GM23338 (cell line): ENCODE measurements at places on chromosomes 13 and 19. TPM values are rescaled to one million over a fixed set of nuclear protein-coding genes. Genes with fewer than 3 reads are reported as not detected.

DNA sequence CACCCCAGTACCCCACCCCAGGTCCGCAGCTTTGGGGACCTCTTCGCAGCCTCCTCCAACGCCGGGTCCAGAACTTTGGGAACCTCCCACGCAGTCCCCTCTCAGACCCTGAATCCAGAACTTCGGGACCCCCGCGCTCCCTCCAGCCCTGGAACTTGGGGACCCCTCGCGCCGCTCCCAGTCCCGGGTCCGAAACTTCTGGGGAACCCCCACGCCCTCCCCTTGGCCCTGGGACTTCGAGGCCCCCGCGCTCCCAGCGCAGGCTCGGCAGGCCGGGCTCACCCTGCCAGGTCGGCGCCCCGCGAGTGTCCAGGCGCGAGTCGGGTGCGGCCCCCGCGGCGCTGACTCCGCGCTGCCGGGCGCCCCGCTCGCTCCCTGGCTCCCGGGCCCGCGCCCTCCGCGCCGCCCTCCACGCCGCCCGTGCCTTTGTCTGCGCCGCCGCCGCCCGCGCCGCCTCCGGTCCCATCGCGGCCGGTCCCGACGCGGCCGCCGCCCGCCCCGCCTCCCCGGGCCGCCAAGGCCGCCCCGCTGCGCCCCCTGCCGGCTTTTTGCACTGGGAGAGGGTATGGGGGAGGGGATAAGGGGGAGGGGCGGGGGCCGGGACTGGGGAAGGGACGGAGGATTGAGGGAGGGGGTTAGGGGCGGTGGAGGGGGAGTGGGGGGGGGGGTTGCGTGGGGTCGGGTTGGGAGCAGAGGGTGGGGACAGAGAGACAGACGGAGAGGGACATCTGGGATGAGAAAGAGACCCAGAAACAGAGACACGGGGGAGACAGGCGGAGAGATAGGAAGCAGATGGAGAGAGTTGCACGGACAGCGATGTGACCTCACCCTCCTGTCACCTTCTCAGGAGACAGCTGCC, at the start of gene HOMER3:
TSS of gene HOMER3 (minus strand) at position 449 of the 859 bp plus-strand sequence. CDS start 2,235 bp downstream, outside the sequence.
- H3K4me1 ChIP-seq, result peaks cover 9% of the 10 kb centered on the region
- no peaks in the 10 kb centered on the region for H3K36me3 ChIP-seq
- peaks cover 5% of the 10 kb centered on the region; the same call in 1 of the 2 replicates for H3K27me3 ChIP-seq
- peak; percentile 80 for DNase-seq
- no peak within 1 kb of the TSS for H3K27ac ChIP-seq

Gene ZNF329
- total RNA-seq, result 15.2 and 16.9 TPM in 2 replicates

GRCh38 chr13:51839711-51840540, 5.1 kb downstream of the TMEM272 start:
- no peaks in the 10 kb centered on the region for H3K27me3 ChIP-seq
- H3K27ac ChIP-seq, result no peak overlapping the region
- no peak for DNase-seq
- H3K4me3 ChIP-seq, result no peak overlapping the region
- H3K36me3 ChIP-seq, result no peaks in the 10 kb centered on the region

DNA sequence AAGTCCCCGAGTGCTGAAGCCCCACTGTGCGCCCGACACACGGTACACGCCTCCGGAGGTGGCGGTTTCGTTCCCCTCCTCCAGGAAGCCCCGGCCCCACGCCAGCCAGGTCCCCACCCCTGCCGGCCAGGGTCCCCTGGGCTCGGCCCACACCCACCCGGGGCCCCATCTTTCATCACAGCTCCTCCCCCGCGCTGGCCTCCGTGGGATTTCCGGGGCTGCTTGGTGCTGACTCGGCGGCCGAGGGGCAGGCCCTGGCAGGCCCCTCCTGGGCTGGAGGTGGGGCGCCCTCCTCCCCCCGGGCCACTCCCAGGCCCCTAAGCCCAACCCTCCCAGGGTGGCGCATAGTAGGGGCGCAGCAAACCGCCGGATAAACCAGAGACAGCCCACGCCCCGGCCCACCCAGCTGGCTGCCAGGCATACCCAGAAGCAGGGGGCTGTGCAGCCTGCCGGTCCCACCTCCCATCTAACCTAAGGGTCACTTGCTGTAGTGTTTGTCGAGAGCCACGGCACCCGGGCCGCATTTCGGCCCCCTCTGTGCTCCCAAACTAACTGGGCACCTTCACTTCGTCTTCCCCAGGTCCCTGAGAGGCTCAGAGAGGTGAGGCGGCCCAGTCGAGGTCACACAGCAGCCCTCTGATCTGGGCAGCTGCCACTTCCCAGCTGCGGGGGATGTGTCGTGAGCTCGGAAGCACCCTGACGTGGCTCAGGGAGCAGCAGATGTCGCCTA, 6.6 kb downstream of the ZBTB7A start:
- no peak overlapping the region for H3K4me3 ChIP-seq
- no peak overlapping the region for H3K27ac ChIP-seq
- peaks cover 19% of the 10 kb centered on the region for H3K4me1 ChIP-seq
- H3K36me3 ChIP-seq, result no peaks in the 10 kb centered on the region
- DNase-seq, result peak; percentile 33

GRCh38 chr13:23622985-23623384, 52.8 kb downstream of the TNFRSF19 start:
- H3K27me3 ChIP-seq, result no peaks in the 10 kb centered on the region
- no peak for DNase-seq
- no peak overlapping the region for H3K4me3 ChIP-seq
- no peak overlapping the region for H3K27ac ChIP-seq

Gene ZNF492
- total RNA-seq, result 0.21 and 0.39 TPM in 2 replicates

DNA sequence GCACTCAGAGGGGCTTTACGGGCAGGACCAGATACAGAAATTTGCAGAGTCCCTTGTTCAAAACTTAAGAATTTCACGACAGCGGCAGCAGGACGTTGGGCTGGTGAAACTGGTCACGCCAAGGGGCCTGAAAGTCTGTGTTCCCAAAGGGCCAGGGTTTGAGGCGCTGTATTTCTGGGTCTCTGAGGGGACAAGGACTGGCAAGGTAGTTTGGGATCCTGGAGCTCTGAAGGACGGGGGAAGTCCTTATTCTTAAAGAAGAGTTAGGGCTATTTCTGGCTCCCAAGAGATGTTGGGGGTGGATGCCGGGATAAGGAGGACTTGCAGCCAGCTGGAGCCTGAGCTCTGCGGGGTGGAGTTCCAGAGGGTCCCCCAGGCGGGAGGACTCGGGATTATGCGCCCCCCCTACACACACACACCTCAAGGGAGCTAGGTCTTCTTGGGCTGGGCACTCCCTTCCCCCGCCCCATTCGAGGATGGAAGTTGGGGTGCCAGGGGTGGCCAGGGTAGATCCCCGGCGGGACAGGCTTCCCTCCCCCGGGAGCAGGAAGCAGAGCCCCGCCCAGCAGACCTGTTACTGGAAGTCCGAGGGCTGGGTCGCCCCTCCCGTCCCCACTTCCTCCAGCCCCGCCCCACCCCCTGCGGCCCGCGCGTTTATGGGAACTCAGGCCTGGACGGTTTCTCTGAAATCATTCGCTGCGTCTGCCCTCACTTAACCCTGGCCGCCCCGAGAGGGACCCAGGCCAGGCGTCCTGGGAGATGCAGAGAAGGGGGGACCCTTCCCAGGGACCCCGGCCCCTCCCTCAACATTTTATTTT, 5.6 kb downstream of the BCL3 start:
- peaks cover 28% of the 10 kb centered on the region for H3K4me1 ChIP-seq
- no peaks in the 10 kb centered on the region for H3K36me3 ChIP-seq
- DNase-seq, result peak; percentile 81
- H3K4me3 ChIP-seq, result peak overlapping the region; percentile 72
- peaks cover 94% of the 10 kb centered on the region for H3K27me3 ChIP-seq
- H3K27ac ChIP-seq, result no peak overlapping the region

- H3K4me3 ChIP-seq, result no peak overlapping the region
- H3K27me3 ChIP-seq, result no peaks in the 10 kb centered on the region
- no peaks in the 10 kb centered on the region for H3K36me3 ChIP-seq
- no peak overlapping the region for H3K27ac ChIP-seq
These were observed 6.5 kb upstream of the HSD17B14 start for GRCh38 chr19:48842789-48843162.

DNA sequence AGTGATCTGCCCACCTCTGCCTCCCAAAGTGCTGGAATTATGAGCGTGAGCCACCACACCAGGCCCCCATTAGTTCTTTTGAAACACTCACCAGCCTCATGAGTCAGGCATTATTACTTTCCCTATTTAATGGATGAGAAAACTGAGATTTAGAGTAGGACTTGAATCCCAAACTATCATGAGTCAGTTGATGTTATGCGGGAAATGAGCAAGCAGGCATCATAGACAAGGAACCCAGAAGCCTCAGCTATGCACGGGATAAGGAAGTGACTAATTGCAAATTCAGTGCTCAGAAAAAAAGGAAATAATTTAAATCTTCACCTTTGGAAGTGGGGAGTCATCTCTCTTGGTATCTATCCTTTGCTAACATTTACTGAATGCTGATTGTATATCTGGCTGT, 217.5 kb downstream of the ABCC4 start:
- H3K4me1 ChIP-seq, result no peaks in the 10 kb centered on the region
- H3K27ac ChIP-seq, result no peak overlapping the region
- no peak overlapping the region for H3K4me3 ChIP-seq
- no peaks in the 10 kb centered on the region for H3K36me3 ChIP-seq

Gene CBARP
- total RNA-seq, result 10.8 and 14.1 TPM in 2 replicates

GRCh38 chr13:33787051-33787591, 30.8 kb upstream of the RFC3 start:
- H3K27me3 ChIP-seq, result no peaks in the 10 kb centered on the region
- no peak overlapping the region for H3K4me3 ChIP-seq
- no peaks in the 10 kb centered on the region; the same call in none of the 2 replicates for H3K4me1 ChIP-seq
- DNase-seq, result no peak
- no peak overlapping the region for H3K27ac ChIP-seq

Gene TMEM38A
- 11.3 and 14.1 TPM in 2 replicates for total RNA-seq

Gene NKPD1
- total RNA-seq, result 1.3 and 2.2 TPM in 2 replicates

Gene IL17D
- total RNA-seq, result 0.70 and 2.3 TPM in 2 replicates

DNA sequence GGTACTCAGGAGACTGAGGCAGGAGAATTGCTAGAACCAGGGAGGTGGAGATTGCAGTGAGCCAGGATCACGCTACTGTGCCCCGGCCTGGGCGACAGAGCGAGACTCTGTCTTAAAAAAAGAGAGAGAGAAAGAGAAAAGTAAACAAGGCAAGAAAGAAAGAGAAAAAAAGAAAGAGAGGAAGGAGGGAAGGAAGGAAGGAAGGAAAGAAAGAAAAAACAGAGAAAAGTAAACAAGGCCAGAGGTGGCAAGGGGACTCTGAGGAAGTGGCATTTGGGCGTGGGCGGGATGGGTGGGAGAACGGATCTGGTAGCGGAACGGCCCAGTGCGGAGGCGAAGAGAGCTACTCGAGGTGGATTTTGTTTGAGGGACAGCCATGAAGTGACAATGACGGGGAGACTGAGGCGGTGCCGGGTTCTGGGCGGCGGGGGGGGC, 7.5 kb upstream of the ARRDC2 start:
- H3K36me3 ChIP-seq, result no peaks in the 10 kb centered on the region
- DNase-seq, result no peak
- H3K4me1 ChIP-seq, result peaks cover 6% of the 10 kb centered on the region; the same call in 1 of the 2 replicates
- H3K27me3 ChIP-seq, result peaks cover 31% of the 10 kb centered on the region

- H3K27ac ChIP-seq, result no peak overlapping the region
- DNase-seq, result no peak
- H3K4me3 ChIP-seq, result no peak overlapping the region
- no peaks in the 10 kb centered on the region for H3K4me1 ChIP-seq
- 0 out of 2 replicates have a peak, but pooled peaks cover 3% of the 10 kb centered on the region for H3K27me3 ChIP-seq
These were observed 65.3 kb downstream of the GPR12 start for GRCh38 chr13:26695360-26695705.

Gene CFAP97D2
- total RNA-seq, result not detected in 2 replicates

Gene ACP7
- 0.45 and 0.97 TPM in 2 replicates for total RNA-seq

DNA sequence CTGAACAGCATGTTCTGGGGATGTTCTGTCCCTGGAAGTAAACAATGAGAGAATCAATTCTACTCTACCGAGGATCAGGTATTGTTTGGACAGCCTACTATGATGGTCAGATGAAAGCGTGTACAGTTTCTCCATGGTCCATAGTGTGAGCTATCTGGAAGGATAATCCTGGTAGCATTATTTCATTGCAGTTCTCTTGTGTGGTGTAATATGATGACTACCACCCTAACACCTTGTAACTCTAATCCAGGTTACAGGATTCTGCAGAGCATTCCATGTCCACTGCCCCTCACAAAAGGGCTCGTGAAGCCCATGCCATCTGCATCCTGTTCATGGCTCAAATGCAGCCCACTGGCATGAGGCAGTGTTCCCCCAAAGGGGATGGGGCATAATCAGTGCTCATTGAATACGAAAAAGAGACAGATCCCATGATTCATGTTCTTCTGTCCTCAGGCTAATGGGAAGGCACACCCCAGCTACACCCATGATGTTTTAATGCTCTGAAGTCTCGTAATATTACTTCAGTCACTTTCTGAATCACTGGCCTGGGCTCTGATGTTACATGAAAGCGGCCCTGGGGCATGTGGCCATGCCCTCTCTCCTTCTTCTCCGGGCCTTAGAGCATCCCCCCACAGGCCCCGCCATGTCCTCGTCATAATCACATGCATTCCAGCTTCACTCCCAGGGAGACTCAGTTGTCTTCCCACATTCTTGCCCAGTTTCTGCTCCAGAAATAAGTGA, 68.4 kb downstream of the HSPH1 start:
- no peaks in the 10 kb centered on the region for H3K36me3 ChIP-seq
- no peak for DNase-seq
- H3K4me3 ChIP-seq, result no peak overlapping the region
- no peaks in the 10 kb centered on the region for H3K27me3 ChIP-seq
- peaks cover 11% of the 10 kb centered on the region for H3K4me1 ChIP-seq
- H3K27ac ChIP-seq, result no peak overlapping the region

Gene PRODH2
- total RNA-seq, result not detected in 2 replicates

Gene ZNF419
- 11.0 and 22.4 TPM in 2 replicates for total RNA-seq

DNA sequence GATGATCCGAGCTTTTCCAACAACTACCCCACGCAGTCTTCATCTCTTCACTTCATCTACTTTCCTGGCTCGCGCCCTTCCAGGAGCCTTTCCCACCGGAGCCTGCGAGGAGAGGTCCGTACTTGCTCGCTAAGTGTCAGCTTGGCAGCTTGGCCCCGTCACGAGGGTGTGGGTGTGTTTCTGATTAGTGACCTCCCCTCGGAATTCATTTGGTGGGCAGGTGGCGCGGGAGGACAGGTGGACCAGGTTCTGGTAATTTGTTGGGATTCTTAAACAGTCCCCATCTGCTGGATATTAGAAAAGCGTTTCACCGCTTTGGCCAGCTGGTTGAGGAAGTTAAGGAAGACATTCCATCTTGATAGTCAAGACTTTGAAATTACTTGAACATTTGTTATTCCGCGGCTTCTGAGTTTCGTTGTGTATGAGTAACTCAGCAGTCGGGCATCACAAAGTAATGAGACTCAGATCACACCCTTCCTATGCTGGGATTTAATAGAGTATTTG, 515 bp downstream of the UFM1 start:
- H3K4me3 ChIP-seq, result peak overlapping the region; percentile 73
- no peaks in the 10 kb centered on the region for H3K27me3 ChIP-seq

Gene ADGRE1
- total RNA-seq, result not detected in 2 replicates

Gene EHD2
- 10.8 and 11.7 TPM in 2 replicates for total RNA-seq

Gene RBM26
- 61.4 and 69.3 TPM in 2 replicates for total RNA-seq
